Glutamatergic neuron (in vitro differentiated cells): ENCODE measurements at places on chromosomes 5 and 9.

DNA sequence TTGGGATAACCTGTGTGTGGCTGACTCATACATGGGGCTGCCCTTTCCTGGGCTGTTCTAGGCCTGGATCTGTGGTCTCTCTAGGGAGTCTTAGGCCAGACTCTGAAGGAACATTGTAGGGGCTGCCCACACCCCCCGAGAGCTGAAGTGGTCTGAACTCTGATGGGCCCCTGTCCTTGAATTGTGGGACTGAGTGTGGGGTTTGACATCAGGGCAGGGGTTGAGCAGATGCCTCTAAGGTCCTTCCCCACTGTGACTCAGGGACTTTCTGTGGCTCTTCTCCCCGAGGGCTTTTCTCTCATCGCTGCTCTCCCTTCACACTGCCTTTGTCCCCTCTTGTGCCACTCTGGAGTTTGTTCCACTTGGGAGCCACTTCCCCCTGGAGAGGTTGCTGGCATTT, 215.0 kb downstream of the MELK start:
- DNase-seq: no peak

DNA sequence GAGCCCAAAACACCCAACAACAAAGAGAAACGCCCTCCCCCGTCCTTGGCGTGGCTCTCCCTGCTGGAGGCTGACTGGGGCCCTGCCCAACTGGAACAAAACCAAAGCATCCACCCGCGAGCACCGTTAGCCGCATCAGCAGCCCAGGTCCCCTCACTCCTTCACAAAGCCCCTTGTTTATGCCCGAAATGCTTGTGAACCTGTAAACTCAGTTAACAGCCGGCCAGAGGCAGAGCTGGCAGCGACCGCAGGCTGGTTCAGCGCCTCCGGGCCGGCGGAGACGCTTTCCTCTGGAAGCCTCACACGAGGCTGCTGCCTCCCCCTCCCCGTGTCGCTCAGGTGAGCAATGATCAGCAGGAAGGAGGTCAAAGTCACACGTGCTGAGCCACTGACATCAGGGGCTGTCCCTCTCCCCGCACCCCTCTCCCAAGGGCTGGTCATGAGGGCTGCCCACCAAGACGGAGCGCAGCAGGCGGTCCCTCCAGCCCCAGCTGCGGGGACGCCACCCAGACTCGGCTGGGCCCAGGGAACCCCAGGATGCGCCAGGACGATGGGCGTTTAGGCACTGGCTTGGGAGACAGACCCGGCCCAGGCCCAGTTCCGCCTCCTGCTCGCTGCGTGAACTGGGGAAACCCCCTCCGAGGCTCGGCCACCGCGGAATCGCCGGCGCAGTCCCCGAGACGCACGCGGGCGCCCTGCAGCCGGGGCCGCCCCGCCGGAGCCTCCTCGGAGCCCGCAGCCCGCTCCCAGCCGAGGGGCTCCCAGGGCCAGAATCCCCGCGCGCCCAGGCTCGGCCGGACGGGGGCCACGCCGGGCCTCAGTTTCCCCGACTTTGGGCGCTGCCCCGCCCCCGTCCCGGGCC, 563 bp downstream of the SNAPC4 start:
- no peak for DNase-seq

GRCh38 chr5:58776559-58776958, 193.7 kb downstream of the RAB3C start:
- no peak for DNase-seq

DNA sequence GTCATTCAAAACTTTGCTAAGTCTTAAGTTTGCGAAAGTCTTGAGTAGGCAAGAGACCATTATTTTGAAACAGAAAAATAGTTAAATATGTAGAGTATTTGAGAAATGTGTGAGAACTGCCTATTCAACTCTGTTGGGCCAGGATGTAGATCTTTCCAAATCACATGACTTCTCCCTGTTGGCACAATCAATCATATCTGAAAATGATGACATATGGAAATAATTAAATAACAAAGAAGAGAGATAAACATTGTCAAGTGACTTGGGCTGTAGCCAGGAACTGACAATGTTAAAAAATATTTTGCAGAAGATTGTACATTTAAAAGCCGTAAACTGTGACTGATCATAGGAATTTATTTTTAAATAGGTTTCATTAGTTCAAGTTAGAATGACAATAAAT, 104.6 kb upstream of the IL6ST start:
- DNase-seq: no peak

- no peak for DNase-seq
Measured at GRCh38 chr5:65172486-65173129, 309.1 kb downstream of the ADAMTS6 start.
